ENCODE measurements at places on chromosomes 12 and 14.

DNA sequence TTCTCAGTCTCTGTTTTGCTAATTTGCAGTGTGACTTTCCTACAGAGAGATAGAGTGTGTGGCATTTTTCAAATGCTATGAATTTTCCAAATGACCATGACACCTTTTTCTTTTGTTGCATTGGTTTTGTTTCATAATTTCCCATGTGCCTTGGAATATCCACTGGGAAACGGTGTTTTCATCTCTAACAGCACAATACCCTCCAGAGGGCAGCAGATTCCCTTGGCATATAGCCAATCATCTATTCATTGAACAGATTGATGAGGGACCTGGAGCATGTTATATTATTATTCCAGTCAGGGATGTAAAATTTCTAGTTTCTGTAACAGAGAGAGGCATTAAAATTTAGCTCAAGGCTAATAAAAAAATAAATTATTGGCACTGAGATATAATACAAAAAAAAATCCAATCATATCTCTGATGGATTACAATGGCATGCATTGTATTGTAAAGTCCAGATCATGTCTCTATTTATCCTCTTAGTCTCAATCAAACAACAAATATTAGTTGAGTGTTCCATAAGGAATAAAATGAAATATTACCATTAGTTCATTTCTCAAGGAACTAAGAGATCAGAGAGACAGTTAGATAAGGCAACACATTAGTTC is 29.6 kb upstream of the NTN4 start:
- DNase-seq = no peak

DNA sequence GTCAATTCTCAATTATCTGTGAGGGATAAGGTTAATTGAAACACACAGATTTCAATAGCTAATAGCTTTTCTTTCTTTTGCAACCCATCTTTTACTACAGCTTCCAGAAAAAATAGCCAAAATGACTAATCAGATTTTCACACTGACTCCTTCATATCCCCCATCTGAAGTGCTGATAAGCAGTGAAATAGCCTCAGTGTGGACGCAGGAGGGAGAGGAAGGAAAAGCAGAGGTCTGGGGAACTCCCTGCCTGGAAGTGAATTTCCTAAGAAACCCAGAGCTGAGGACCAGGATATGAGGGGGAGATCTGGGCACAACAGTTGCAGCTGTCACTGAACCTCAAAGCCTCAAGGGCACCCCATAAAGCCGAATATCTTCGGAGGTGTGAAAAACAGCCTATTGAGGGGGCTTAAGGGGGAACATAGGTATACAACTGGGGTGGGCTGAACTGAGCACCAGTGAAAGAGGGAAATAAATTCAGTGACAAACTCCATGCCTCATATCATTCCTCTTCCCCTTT is 60.9 kb downstream of the EMP1 start:
- DNase-seq = no peak

GRCh38 chr14:104388011-104388521 is 191.5 kb upstream of the C14orf180 start:
- DNase-seq = no peak

- DNase-seq = peak; percentile 60
Observed at GRCh38 chr12:94074980-94075629, 73.3 kb upstream of the PLXNC1 start.

- DNase-seq = peak; percentile 32
Observed at GRCh38 chr12:50057000-50057841, at the start of gene ASIC1. TSS of gene ASIC1 (plus strand) at chr12:50057596. CDS start at chr12:50058767, 1,171 bp downstream.

DNA sequence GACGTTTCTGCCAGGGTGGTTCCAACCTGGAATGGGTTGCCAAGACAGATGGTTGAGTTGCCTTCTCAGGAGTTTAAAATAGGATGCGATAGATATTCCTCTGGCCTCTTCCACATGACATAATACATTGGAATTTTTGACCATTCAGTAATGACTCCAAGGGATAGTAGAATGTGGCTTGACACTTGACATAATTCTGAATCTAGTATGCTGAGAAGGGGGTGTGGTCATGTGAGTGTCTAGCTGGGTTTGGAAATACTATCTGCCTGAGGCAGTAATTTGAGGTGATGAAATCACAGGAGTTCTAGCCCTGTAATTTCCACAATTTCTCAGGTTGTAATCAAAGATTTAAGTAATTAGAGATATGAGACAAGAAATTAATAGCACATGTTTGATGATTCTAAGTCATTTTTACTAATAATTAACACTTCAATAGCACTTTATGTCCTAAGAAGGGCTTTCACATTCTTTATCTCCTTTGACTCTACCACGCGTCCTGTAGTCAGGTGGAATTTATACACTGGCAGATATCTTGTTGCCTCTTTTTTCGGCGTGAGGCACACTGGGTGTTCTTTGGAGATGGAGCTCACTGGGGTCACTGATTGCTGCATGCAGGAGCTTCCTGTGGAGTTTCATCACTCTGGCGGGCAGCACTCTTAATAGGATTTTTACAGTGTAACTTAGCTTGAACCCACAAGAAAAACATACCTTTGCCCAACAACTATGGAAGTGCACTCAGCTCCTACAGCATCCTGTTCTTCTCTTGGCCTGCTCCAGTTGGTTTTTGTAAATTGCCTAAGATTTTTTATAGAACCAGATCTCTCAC is 3.2 kb upstream of the AMIGO2 start:
- DNase-seq = no peak

GRCh38 chr14:96565811-96566210 is 63.6 kb downstream of the PAPOLA start:
- no peak for DNase-seq

GRCh38 chr12:84816916-84817695 is 95.5 kb downstream of the SLC6A15 start:
- DNase-seq = no peak

DNA sequence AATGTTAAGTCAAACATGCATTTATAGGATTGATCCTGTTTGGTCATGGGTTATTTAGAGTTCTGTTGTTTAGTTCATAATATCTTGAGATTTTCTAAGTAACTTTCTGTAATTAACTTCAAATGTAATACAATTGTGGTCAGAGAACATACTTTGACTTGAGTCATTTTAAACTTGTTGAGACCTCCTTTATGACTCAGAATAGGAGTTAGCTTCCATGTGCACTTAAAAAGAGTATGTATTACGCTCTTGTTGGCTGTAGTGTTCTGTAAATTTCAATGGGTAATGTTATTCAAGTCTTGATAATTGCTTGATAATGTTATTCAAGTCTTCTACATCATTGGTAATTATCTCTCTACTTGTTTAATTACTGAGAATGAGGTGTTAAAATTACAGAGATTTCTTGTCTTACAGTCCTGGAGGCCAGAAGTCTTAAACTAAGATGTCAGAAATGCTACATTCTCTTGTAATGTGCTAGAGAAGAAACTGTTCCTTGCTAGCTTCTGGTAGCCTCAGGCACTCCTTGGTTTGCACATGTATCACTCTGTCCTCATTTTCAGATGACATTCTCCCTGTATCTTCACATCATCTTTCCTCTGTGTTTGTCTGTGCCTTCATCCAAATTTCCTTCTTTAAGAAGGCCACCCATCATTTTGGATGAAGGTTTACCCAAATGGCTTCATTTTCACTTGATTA is 197.3 kb downstream of the TMTC3 start:
- DNase-seq = no peak

GRCh38 chr12:93348575-93349435 is 28.9 kb upstream of the NUDT4 start:
- no peak for DNase-seq

DNA sequence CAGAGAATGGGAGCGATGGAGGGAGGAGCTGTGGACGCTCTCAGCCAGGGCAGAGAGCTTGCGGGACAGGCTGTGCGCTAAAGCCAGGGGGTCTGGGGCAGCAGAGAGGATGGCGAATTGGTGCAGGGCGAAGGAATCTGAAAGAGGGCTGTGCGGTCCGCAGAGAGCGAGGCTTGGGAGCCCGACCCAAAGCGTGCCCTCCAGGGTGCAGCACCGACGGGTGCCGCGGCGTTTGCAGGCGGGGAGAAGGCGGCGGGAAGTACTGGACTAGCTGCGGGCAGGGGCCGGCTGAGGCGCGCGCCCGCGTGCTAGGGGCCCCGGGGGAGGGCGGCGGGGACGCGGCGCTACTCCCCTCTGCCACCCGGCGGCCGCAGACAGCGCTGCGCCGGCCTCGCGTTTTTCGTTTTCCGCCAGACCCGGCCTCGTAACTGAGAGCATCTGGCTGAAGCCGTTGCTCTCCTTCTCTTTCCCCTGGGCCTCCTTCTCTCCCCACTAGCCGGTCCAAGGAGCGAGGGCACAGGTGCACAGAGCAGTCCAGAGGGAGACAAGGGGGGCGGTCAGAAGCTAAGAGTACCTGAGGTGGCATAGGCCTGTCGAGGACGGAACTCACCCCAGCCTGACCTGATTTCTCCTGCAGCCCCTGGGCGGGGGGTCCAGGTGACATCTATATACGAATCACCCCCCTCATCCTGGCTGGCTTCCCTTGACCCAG is 24.9 kb downstream of the SLC6A12 start:
- DNase-seq = no peak

- DNase-seq = no peak
Observed at GRCh38 chr12:49230805-49231194, 34.1 kb upstream of the TUBA1C start.

DNA sequence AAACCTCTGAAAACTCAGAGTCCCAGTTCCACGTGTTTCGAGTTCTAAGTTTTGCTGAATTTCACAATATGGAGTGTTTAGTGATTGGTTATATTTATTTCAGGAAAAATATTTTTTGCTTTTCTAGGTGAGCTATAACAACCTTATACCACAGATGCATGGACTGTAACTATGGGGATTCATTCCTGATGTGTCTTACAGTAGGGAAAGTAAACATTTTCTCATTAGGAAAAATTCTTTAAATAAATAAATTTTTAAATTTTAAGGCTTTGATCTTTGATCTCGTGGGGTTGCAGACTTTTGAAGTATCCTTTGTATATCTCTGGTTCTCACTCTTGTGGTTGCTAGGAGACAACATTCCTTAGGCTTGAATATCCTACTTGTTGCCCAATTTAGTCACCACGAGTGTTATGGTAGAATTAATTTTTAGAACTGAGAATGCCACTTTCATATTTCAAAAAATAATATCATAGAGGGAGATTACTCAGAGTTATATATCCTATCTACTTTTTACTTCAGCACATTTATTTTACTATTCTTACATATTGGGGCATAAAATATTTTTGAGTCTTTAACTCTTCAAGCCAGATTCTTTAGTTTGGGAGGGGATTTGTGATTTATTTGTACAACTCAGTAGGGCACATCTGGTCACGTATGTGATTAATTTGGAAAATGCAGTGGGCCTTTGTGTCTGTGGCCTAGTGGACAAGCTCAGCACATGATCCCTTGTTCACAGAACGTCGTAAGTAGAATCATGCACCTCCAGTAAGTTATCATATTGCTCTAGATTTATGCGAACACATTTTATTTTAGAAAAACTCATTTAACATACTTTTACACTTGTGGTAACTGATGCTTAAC is 224.0 kb downstream of the TTC6 start:
- no peak for DNase-seq

- DNase-seq = no peak
Observed at GRCh38 chr12:30996752-30997151, 70.2 kb downstream of the TSPAN11 start.

DNA sequence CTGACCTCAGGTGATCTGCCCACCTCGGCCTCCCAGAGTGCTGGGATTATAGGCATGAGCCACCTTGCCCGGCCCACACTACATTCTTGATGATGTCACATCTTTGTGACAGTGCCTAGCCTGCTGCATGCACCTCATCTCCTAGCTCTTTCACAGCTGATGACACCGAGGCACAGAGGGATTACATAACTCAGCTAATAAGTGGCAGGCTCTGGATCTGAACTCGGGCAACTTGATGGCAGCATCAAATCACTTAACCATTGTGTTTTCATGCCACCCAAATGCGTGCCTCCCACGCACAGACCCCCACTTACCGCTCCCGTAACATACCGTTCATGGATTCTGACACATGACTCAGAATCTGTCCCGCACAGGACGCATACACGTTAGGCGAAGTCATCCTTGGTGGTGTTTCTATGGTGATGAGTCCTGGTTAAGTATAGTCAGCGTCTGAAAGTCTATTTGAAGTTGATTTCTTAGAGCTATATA is 7.4 kb downstream of the TMEM120B start:
- no peak for DNase-seq

Measured in gastrocnemius medialis (tissue), 4 donors.